ENCODE measurements at places on chromosomes 1 and 21.

GRCh38 chr1:46607345-46608130 lies 3.5 kb upstream of the MKNK1 start:
- DNase-seq: no peak

GRCh38 chr21:42160765-42161164 lies 58.2 kb upstream of the ABCG1 start:
- DNase-seq: no peak

- no peak for DNase-seq
These were observed 578.5 kb downstream of the USP25 start for GRCh38 chr21:16308269-16308668.

GRCh38 chr1:9249534-9250410 lies 15.2 kb downstream of the H6PD start:
- DNase-seq: no peak

GRCh38 chr1:19717467-19717866 lies 52.8 kb downstream of the HTR6 start:
- DNase-seq: no peak

- DNase-seq: no peak
These were observed 140.9 kb downstream of the EIF4G3 start for GRCh38 chr1:21035794-21036193.

- no peak for DNase-seq
These were observed 19.8 kb downstream of the LRRC38 start for GRCh38 chr1:13494025-13494424.
